ENCODE measurements at places on chromosomes 2 and 18. TPM values are rescaled to one million over a fixed set of nuclear protein-coding genes. Genes with fewer than 3 reads are reported as not detected.

DNA sequence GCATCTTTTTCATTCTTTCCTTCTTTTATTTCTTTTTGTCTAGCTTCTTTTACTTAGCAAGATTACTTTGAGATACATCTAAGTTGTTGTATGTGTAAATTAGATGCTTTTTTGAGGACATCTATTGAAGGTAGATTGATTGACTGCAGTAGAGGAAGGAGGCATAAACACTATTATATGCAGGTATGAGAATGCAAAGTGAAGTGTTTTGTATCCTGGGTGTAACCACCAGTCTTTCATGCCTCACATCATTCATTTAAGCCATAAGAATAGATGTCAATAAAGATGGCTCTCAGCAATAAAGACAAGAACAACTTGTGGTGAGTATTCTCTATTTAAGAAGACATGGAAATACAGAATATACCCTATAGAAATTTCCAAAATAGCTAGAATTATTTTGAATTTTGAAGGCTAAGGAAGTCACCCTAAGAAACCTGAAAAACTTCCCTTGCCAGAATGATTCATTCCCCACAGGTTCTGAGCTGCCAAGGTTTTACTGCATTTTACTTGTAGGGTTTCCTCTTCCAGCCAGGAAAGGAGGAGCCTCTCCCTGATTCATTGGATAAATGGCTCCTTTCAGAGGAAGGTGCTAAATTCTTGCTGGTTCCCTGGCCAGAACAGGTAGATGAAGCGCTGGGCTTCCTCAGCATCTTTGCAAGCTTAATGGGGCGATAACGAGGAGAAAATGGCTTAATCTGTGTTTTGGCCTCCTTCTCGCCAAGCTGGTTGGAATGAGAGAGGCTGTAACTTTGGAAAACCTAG, 279.8 kb upstream of the SLC14A2 start:
- no peaks in the 10 kb centered on the region for H3K4me1 ChIP-seq
- H3K36me3 ChIP-seq = no peaks in the 10 kb centered on the region
- no peak for DNase-seq
- H3K27me3 ChIP-seq = no peaks in the 10 kb centered on the region
- H3K27ac ChIP-seq = no peak overlapping the region

DNA sequence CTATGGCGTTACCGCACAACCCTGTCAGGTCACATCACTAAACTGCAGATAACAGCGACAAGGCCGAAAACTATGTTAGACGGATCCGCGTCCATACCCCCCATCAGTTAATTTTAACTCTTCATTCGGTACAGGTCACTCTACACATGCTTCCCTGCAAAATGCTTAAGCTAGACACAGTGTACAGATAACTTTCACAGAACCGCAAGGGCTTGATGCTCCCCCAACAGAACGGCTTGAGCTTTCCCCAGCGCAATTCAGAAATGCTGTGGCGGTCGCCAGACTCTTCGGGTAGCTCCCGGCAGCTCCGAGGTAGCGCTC, 283 bp upstream of the RBBP8 start:
- peak overlapping the region; percentile 96 for H3K4me3 ChIP-seq
- no peaks in the 10 kb centered on the region for H3K27me3 ChIP-seq
- no peak for DNase-seq
- H3K4me1 ChIP-seq = peaks cover 29% of the 10 kb centered on the region

The AMER3 gene
- total RNA-seq = not detected

- no peaks in the 10 kb centered on the region for H3K27me3 ChIP-seq
- no peak overlapping the region for H3K4me3 ChIP-seq
- no peak for DNase-seq
Measured at GRCh38 chr2:223500709-223501108, 101.5 kb downstream of the SCG2 start.

GRCh38 chr2:88443353-88443938, 9.0 kb downstream of the FOXI3 start:
- peaks cover 24% of the 10 kb centered on the region for H3K27me3 ChIP-seq
- no peak for DNase-seq
- no peak overlapping the region for H3K27ac ChIP-seq
- H3K4me3 ChIP-seq = no peak overlapping the region
- H3K4me1 ChIP-seq = no peaks in the 10 kb centered on the region
- no peaks in the 10 kb centered on the region for H3K36me3 ChIP-seq

The CFC1 gene
- total RNA-seq = not detected

The SKOR2 gene
- total RNA-seq = 0.70 TPM

The SLC40A1 gene
- total RNA-seq = 5.0 TPM

- H3K4me3 ChIP-seq = no peak overlapping the region
- H3K27ac ChIP-seq = no peak overlapping the region
Measured at GRCh38 chr2:54428108-54428831, 27.9 kb upstream of the SPTBN1 start.

The CRYGD gene
- not detected for total RNA-seq

DNA sequence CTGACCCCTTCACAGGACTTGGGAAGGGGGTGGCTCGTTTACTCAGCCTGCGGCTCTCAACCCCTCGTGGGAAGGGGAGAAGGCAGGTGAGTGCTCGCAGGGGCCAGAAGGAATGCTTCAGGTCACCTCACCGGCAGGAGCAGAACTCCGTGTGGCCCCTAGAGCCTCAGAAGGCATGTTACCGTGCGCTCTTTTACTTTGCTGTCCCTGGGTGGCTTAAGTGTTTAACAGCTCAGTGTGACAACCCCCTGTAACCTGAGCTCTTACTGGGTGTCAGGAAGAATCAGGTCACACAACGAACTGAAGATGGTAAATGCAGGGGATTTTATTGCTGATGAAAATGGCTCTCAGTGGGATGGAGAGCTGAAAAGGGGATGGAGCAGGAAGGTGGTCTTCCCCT, 1235.4 kb downstream of the LRP1B start:
- H3K4me1 ChIP-seq = no peaks in the 10 kb centered on the region
- H3K27ac ChIP-seq = no peak overlapping the region
- DNase-seq = no peak
- H3K4me3 ChIP-seq = no peak overlapping the region
- H3K36me3 ChIP-seq = peaks cover 4% of the 10 kb centered on the region
- H3K27me3 ChIP-seq = no peaks in the 10 kb centered on the region

DNA sequence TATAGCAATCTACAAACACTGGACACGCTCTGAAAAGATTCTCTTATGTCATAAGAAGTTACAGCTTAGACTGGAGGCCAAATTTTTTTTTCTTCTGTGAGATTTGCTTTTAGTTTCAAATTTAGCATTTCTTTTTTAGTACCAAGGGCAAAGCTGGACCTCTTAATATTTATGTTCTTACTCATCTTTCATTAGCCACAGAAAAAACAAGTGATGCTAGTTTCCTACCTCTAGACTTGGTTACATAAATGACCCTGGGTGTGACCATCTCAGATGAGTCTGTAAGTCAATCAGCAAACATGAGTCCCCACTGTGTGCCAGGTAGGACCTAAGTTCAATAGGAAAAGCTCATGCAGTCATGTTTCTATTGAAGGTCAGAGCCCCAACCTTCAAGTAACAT, 94.4 kb downstream of the MEP1B start:
- DNase-seq = no peak
- no peaks in the 10 kb centered on the region for H3K4me1 ChIP-seq
- H3K36me3 ChIP-seq = no peaks in the 10 kb centered on the region
- H3K27ac ChIP-seq = no peak overlapping the region
- H3K4me3 ChIP-seq = no peak overlapping the region

GRCh38 chr2:164737612-164738081, 104.0 kb downstream of the COBLL1 start:
- peak; percentile 22 for DNase-seq
- H3K27ac ChIP-seq = no peak overlapping the region
- no peaks in the 10 kb centered on the region for H3K36me3 ChIP-seq
- peaks cover 8% of the 10 kb centered on the region for H3K4me1 ChIP-seq
- H3K27me3 ChIP-seq = peaks cover 25% of the 10 kb centered on the region
- H3K4me3 ChIP-seq = no peak overlapping the region

- no peaks in the 10 kb centered on the region for H3K4me1 ChIP-seq
- no peak overlapping the region for H3K27ac ChIP-seq
- no peak overlapping the region for H3K4me3 ChIP-seq
- H3K27me3 ChIP-seq = peaks cover 24% of the 10 kb centered on the region
- no peak for DNase-seq
Measured at GRCh38 chr2:152434395-152435182, 99.6 kb downstream of the FMNL2 start.

The FAM237A gene
- total RNA-seq = not detected

GRCh38 chr2:10466801-10467200, 18.7 kb upstream of the ODC1 start:
- H3K36me3 ChIP-seq = no peaks in the 10 kb centered on the region
- H3K27ac ChIP-seq = no peak overlapping the region
- no peak overlapping the region for H3K4me3 ChIP-seq

The FOXI3 gene
- not detected for total RNA-seq

DNA sequence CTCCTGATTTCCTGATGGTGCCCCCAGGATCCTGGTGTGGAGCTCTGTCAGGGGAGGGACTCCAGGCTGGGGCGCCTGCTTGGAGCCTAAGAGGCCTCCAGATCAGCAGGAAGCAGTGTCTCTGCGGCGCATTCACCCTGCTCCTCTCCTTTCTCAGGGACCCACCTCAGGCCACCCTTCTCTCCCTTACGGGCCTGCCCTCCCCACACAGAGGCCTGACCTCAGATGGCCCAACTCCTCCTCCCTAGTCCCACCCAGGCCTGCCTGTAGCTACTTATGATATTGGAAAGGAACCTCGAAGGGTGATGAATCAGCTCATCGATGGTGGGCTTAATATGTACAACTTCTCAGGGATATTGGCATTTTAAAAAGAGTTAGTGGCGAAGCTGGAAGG, 10.6 kb downstream of the TMEM37 start:
- H3K27me3 ChIP-seq = peaks cover 10% of the 10 kb centered on the region
- H3K27ac ChIP-seq = no peak overlapping the region
- H3K4me1 ChIP-seq = no peaks in the 10 kb centered on the region
- no peak overlapping the region for H3K4me3 ChIP-seq

The CERKL gene
- 0.07 TPM for total RNA-seq

DNA sequence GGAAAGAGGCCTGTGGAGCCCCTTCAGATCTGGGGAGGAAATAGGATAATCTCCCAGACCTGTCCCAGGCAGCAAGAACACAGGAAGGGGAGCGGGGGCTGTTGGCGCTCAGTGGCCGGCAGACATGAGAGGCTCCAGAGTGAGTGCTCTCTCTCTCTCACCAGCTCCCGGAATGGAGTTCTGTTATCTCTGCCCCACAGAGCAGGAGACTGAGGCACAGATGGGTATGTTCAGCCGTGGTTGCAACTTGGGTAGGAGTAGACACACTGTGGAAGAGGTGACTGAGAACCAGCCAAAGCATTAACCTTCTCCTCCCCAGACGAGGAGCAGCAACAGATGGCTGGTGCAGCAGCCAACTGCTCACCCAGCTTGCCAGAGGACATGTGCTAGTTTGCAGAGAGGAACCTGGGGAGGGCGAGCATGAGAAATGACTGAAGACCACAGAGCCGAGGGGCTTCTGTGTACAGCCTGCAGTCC, 82.0 kb downstream of the NRP2 start:
- DNase-seq = no peak
- no peak overlapping the region for H3K27ac ChIP-seq
- H3K4me1 ChIP-seq = peaks cover 11% of the 10 kb centered on the region
- no peaks in the 10 kb centered on the region for H3K36me3 ChIP-seq

The ACTG2 gene
- total RNA-seq = not detected

DNA sequence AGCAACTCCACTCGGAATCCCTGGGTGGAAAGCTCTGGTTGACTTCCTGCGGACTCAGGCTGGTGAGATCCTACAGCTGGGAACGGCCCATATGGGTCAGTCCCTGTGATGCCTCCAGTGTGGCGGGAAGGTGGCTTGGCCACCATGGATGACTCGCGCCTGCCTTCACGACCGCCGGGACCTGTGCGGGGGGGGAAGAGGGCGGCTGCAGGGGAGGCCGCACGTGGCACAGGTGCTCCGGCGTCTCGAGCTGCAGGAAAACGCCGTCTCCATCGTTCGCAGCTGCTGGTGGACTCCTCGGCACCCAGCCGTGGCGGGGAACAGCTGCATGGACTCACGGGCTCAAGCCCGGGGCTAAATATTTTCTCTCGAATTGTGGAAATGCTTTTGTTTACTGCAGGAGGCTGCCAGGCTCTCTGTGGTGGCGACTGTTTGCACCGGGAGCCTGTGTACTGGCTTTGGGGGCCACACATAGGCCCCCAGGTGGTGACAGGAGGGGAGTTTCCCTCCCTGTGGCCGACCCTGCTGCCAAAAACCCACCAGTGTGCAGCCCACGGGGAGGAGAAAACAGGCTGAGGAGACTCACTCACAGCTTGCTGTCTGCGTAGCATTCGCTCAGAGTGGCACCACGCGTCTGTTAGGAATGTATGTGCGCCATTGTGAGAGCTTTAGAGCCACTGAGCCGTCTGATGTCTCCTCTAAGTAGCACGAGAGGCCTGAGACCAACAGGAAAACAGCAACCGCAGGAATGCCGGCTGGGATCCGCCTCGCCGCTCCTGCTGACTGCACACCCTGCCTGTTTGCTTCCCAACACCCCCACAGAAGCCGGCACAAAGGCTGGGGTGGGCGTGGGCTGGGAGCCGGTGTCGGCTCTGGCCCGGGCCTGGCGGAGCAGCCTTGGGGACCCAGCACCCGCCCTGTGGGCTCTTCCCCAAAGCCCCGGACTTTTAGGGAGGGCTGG, 89.2 kb downstream of the NFATC1 start:
- DNase-seq = no peak
- H3K4me1 ChIP-seq = no peaks in the 10 kb centered on the region
- peaks cover 2% of the 10 kb centered on the region for H3K36me3 ChIP-seq
- H3K27ac ChIP-seq = no peak overlapping the region
- H3K4me3 ChIP-seq = no peak overlapping the region

The MARS2 gene
- 10.6 TPM for total RNA-seq

GRCh38 chr2:215736653-215737290, 276.6 kb downstream of the MREG start:
- no peak overlapping the region for H3K4me3 ChIP-seq
- DNase-seq = no peak
- H3K4me1 ChIP-seq = peaks cover 8% of the 10 kb centered on the region
- no peak overlapping the region for H3K27ac ChIP-seq
- peaks cover 1% of the 10 kb centered on the region for H3K36me3 ChIP-seq
- H3K27me3 ChIP-seq = peaks cover 13% of the 10 kb centered on the region

DNA sequence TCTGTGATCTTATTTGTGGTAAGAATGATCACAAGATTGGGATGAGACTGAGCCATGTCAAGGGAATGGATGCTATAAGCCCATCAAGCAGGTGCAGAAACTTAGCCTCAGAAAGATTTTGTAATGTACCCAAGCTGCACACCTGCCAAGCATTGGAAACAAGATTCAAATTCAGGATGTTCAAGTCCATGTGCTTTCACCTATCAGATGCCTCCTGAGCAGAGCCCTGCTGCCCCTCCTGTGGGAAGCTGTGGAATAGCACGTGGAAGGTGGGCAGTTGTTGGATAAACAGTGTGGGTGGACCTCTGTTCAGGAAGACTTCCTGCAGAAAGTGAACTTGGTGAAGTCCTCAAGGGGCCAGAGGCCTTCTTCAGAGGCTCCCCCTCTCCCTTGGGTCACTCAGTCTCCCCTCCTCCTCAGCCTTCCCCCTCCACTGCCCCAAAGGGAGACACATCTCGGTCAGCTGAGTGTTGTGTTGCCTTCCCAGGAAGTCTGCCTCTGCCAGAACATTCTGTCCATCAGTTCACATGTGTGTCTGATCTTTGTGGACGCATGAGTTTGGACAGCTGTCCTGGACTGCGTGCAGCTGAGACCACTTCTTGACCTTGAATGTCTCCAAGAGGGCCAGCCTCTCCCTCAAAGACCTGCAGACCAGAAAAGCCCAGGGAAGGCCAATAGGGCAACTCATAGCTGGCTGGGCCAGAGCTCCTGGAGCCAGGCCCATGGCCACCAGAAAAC, 186.1 kb downstream of the INHBB start:
- peaks cover 7% of the 10 kb centered on the region for H3K27me3 ChIP-seq
- no peak overlapping the region for H3K27ac ChIP-seq
- no peak overlapping the region for H3K4me3 ChIP-seq
- H3K4me1 ChIP-seq = no peaks in the 10 kb centered on the region

GRCh38 chr18:44727291-44727690, 46.6 kb downstream of the SETBP1 start:
- no peak overlapping the region for H3K27ac ChIP-seq
- no peaks in the 10 kb centered on the region for H3K27me3 ChIP-seq
- peaks cover 1% of the 10 kb centered on the region for H3K36me3 ChIP-seq
- DNase-seq = no peak
